ENCODE measurements at places on chromosomes 5 and 9.

DNA sequence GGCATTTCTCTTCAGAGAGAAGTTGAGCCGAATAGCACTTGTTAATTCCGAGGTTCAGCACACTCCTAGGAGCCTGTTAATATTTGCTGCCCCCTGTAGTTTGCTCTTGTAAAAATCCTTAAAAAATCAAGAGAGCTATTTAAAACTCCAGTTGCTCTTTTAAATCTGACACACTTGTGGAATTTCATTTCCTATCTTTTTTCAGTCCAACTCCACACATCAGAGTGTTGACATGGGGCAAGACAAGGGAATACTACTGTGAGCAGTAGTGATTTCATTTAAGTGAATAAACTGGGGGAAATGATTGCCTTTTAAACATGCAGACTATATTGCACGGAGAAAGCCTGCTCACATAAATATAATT is 1096.3 kb upstream of the DMAC1 start:
- peak; percentile 9 for DNase-seq

DNA sequence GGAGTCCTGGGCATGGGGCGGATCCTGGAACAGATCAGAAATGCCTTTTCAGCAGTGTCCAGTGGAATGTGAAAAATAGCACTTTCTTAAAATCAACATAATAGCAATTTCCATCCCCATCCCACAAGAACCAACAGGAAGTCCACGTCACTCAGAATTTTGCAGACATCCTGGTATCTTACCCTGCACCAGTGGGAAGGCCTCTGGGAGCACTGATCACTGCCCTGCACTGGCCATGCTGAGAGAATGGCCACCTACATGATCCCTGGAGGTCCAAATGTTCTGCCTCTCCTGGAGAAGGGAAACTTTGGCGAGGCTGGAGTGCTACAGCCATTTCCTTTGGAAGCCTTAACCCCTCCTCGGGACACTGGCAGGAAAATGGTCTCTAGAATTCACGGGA is 173.8 kb downstream of the SGCD start:
- DNase-seq, result no peak

- no peak for DNase-seq
Measured at GRCh38 chr5:145246379-145246778, 588.8 kb downstream of the PRELID2 start.

DNA sequence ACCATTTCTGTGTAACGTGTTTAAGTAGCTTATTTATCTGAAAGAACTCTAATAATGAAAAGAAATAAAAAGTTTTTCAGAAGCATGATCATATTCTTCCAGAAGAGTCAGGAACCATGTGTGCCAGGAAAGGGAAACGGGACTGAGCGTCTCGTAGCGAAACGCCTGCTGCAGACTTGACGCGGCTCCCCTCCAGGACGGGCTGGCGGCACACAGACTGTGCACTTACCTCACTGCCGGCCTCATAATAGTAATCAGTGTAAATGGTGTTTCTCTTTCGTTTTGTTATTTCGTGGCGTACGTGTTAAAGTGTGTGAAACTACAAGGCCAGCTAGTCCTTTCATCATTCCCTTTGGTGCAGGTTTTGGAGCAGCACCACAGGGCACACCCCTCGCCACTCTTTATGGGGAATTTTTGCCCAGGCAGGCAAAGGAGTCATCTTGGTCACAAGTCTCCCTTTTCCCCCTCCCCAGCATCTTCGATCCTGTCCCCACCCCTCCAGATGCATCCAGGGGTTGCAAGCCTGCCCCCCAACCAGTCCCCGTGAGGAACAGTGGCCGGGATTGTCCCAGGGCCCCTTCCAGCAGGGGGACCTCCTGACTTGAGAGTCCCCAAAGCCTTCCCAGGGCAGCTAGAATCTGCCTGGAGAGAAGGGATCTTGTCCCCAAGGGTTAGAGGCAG is 233.1 kb downstream of the FANCC start:
- no peak for DNase-seq

- no peak for DNase-seq
Measured at GRCh38 chr9:137311986-137312851, 10.1 kb upstream of the NRARP start.

- peak; percentile 71 for DNase-seq
Measured at GRCh38 chr5:160169326-160169725, 50.1 kb upstream of the PWWP2A start.

GRCh38 chr9:101418518-101419430 is 16.8 kb downstream of the ALDOB start:
- DNase-seq, result no peak
